ENCODE measurements at places on chromosomes 5 and 9. TPM values are rescaled to one million over a fixed set of nuclear protein-coding genes. Genes with fewer than 3 reads are reported as not detected.

The SLC27A6 gene
- polyA plus RNA-seq: 2.5 TPM

The OR1N2 gene
- not detected for polyA plus RNA-seq

The TAF1L gene
- 0.03 TPM for polyA plus RNA-seq

The SLC24A2 gene
- polyA plus RNA-seq: 0.68 TPM

The SGCD gene
- 87.8 TPM for polyA plus RNA-seq

The EFCAB9 gene
- polyA plus RNA-seq: not detected

Data from muscle of arm (tissue), 14 donors.